A549 treated with GW870086 at 1 μM for 4 hours (cell line): ENCODE measurements at places on chromosomes 1 and 21. TPM values are rescaled to one million over a fixed set of nuclear protein-coding genes. Genes with fewer than 3 reads are reported as not detected.

The GBP1 gene
- total RNA-seq, result 0.05 to 0.17 TPM (median 0.10 TPM) in 5 replicates

The CYP4A22 gene
- total RNA-seq, result not detected in 5 replicates

The INAVA gene
- 43.6 to 60.0 TPM (median 49.4 TPM) in 5 replicates for total RNA-seq

The FAM72C gene
- 3.2 to 5.5 TPM (median 5.4 TPM) in 5 replicates for total RNA-seq

The SLC25A34 gene
- 0.09 to 0.77 TPM (median 0.39 TPM) in 4 of 5 replicates, not detected in the other for total RNA-seq

The LAMC2 gene
- 21.1 to 27.1 TPM (median 24.9 TPM) in 5 replicates for total RNA-seq

The ZMYM1 gene
- 4.6 to 7.3 TPM (median 6.0 TPM) in 5 replicates for total RNA-seq

The SYTL1 gene
- total RNA-seq, result 0.25 to 1.0 TPM (median 0.54 TPM) in 5 replicates

The SH2D5 gene
- total RNA-seq, result 11.5 to 17.1 TPM (median 13.3 TPM) in 5 replicates

The PEX10 gene
- 21.6 to 24.1 TPM (median 23.7 TPM) in 5 replicates for total RNA-seq

The HLCS gene
- total RNA-seq, result 4.4 to 7.6 TPM (median 6.6 TPM) in 5 replicates

The DMBX1 gene
- total RNA-seq, result 0.70 to 1.2 TPM (median 1.1 TPM) in 5 replicates

The CTSS gene
- total RNA-seq, result 15.2 to 22.5 TPM (median 15.6 TPM) in 5 replicates

The L1TD1 gene
- not detected in 5 replicates for total RNA-seq

The EVA1B gene
- total RNA-seq, result 11.7 to 24.8 TPM (median 22.8 TPM) in 5 replicates

The MEX3A gene
- total RNA-seq, result 0.98 to 2.3 TPM (median 1.8 TPM) in 5 replicates

The LRIG2 gene
- 3.6 to 3.9 TPM (median 3.7 TPM) in 5 replicates for total RNA-seq

The CD46 gene
- 80.9 to 120 TPM (median 117 TPM) in 5 replicates for total RNA-seq

The CELA3B gene
- total RNA-seq, result not detected in 5 replicates

The NGF gene
- total RNA-seq, result 0.93 to 1.4 TPM (median 1.2 TPM) in 5 replicates

The EPHA2 gene
- total RNA-seq, result 113 to 159 TPM (median 149 TPM) in 5 replicates

The FCMR gene
- 3.3 to 6.4 TPM (median 4.4 TPM) in 5 replicates for total RNA-seq

The HSD3B2 gene
- total RNA-seq, result not detected in 5 replicates

The TMEM269 gene
- total RNA-seq, result 0.05 to 0.13 TPM (median 0.08 TPM) in 5 replicates

The CD55 gene
- 93.7 to 142 TPM (median 122 TPM) in 5 replicates for total RNA-seq

The IVL gene
- total RNA-seq, result 0.10 to 0.15 TPM (median 0.10 TPM) in 3 of 5 replicates, not detected in the others

The AMY2A gene
- not detected in 5 replicates for total RNA-seq

The MRPL55 gene
- 76.3 to 85.4 TPM (median 82.1 TPM) in 5 replicates for total RNA-seq

The KIF26B gene
- total RNA-seq, result 0.03 to 0.08 TPM (median 0.05 TPM) in 5 replicates

The THEMIS2 gene
- total RNA-seq, result 0.70 to 1.4 TPM (median 1.3 TPM) in 5 replicates

The PSMA5 gene
- 107 to 114 TPM (median 110 TPM) in 5 replicates for total RNA-seq

The ALG14 gene
- total RNA-seq, result 5.0 to 8.8 TPM (median 6.5 TPM) in 5 replicates

The OLFML3 gene
- 3.4 to 5.4 TPM (median 4.0 TPM) in 5 replicates for total RNA-seq

The MAN1C1 gene
- 0.17 to 0.61 TPM (median 0.23 TPM) in 5 replicates for total RNA-seq
